Neural progenitor cell (in vitro differentiated cells): ENCODE measurements at places on chromosomes 2 and 18.
A peak's percentile ranks its signal among the peaks of the same experiment; 100 is the strongest.

- peak; percentile 67 for DNase-seq
These were observed 35.9 kb upstream of the SNED1 start for GRCh38 chr2:240962300-240963064.

DNA sequence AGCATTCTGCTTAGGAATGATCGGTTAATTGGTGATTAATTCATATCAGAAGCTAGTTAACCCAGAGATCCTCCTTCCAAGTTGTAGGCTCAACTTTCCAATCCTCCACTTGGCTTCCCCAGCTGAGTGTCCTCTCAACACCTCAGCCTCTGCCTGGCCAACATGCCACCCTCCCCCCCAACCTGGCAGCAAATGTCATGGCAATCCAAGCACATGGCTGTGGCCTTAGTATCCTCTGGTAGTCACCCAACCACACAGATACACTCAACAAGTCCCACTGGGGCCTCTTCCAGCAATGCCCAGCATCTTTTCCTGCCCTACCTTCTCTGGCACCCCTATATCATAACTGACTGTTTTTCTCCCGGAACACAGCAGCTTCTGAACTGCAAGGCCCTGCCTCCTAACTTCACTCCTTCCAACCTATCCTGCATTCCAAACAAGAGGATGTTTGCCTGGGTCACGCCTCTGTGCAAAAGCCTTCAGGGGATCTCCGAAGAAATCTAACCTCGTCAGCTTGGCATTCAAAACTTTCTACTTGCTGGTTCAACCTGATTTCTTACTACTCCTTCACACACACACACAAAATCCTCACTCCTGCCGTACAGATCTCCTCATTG lies 195.0 kb downstream of the CYP26B1 start:
- no peak for DNase-seq

GRCh38 chr2:103138123-103138901 lies 376.5 kb downstream of the TMEM182 start:
- DNase-seq = no peak

- DNase-seq = no peak
These were observed 122.9 kb downstream of the FAM210A start for GRCh38 chr18:13603304-13604019.

DNA sequence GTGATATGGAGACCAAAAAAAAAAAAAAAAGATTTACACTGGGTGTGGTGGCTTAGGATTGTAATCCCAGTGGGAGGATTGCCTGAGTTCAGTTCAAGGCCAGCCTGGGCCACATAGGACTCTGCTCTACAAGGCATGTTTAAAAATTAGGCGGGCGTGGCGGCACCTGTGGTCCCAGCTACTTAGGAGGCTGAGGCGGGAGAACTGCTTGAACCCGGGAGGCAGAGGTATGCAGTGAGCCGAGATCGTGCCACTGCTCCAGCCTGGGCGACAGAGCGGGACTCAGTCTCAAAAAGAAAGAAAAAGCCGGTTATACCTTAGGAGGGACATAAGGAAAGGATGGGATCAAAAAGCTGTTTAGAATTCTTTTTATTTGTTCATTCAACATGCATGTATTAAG lies 707 bp upstream of the SPDYA start:
- no peak for DNase-seq

- no peak for DNase-seq
These were observed 203.8 kb downstream of the TNS1 start for GRCh38 chr2:217798743-217799562.

- DNase-seq = no peak
These were observed 101.1 kb downstream of the TMEM17 start for GRCh38 chr2:62404913-62405312.

- DNase-seq = no peak
These were observed 42.3 kb upstream of the ATG16L1 start for GRCh38 chr2:233209117-233209532.

DNA sequence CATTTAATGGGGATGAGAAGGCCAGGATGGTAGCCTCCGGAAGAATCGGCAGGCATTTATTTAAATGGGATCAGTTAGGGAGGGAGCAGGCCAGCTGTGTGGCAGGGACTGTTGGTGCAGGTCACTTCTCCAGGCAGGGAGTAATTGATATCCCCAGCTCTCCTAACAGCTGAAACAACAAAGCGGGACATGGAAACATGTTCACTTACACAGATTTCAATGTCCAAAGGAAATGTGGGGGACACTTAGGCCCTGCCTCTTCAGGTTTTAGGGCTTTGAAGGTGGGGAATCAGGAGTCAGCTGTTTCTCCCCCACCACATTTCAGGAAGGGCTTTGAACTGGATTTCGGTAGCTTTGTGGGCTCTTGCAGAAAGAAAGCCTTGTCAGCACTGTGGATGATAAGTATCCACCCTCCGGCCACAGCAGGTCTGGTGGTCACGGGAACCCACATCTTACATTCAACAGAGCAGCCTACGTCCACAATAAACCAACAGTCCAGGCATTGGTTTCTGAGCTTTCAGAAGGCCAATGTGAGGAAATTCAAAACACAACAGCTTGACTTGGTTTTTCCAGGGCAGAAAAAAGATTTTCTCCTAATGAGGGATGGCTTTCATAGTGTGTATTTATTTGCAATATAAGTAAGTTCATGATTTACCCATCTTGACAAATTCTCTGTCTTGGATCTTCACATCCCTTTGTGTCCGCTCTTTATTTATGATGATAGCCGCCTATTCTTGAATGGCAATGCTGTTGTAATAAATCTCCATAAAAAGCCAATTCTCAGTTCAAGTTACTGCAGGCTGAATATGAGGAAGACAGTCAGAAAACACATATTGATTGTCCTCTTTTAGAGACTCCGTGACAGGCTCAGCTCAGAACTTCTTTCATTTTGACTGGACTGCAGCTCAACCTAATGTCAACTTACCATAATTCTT lies 96.6 kb upstream of the NRP2 start:
- DNase-seq = peak; percentile 9

DNA sequence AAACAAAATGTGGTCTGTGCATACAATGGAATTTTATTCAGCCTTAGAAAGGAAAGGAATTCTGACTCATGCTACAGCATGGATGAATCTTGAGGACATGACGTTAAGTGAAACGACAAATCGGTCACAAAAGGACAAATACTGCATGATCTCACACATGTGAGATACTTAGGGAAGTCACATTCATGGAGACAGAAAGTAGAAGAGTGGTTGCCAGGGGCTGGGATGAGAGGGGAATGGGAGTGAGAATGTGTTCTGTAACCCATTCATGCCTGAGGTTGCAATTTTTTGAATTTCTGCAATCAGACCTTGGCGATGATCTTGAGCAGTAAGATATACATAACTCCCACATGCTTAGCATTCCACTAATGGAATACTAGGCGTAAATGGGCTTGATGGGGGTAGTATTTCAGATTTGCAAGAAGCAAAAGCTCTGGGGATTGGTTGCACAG lies 22.0 kb downstream of the FHL2 start:
- DNase-seq = no peak

- peak; percentile 78 for DNase-seq
These were observed 96.6 kb downstream of the MBD2 start for GRCh38 chr18:54127759-54128378.

GRCh38 chr2:160794926-160795325 lies 301.3 kb upstream of the RBMS1 start:
- DNase-seq = no peak

DNA sequence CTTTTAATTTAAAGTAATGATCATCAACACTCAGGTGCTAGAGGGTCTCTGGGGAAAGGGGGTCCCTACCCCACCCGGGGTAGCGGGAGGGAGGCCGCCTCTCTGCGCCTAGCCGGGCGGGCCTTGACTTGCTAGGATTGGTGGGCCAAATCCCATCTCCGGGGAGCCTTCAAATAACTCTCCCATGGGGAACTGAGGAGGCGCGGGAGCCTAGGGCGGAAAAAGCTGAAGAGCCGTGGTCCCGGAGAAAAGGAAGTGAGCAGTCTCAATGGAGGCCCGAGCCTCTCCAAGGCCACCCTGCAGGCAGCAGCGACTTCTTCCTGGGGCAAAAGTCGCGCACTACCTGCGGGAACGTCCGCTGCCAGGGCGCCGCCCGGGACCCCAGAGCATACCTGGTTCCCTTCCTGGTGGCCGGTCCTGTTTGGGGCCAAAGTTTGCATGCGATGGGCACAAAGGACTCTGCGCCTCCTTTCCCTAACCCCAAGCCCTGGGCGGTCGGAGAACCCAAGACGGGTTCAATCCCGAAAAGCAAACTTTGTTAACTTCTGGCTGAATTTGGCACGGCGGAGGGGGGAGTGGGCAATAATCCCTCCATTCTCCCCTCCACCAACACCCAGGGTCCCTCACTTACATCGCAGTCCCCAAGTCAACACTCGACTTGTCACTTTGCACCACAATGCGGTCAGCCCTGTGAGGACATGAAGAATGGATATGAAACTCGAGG lies 13.6 kb downstream of the EN1 start:
- peak; percentile 49 for DNase-seq

DNA sequence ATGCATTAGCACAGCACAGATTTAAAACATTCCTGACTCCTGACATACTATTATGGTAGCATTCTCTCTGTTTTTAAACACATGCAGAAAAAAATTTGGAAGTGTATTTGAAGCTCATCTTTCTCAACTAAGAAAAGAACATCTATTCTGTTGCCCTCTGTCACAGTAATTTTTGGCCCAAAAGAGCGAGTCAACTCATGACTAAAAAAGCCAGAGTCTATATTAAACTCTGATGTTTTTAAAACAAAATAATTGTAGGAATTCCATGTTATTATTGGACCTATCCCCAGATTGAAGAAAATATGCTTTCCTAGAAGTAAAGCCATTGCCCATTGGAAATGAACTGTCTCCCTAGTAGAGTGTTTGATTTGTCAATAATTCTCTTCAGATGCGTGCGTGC lies 96.7 kb downstream of the CRIM1 start:
- no peak for DNase-seq

DNA sequence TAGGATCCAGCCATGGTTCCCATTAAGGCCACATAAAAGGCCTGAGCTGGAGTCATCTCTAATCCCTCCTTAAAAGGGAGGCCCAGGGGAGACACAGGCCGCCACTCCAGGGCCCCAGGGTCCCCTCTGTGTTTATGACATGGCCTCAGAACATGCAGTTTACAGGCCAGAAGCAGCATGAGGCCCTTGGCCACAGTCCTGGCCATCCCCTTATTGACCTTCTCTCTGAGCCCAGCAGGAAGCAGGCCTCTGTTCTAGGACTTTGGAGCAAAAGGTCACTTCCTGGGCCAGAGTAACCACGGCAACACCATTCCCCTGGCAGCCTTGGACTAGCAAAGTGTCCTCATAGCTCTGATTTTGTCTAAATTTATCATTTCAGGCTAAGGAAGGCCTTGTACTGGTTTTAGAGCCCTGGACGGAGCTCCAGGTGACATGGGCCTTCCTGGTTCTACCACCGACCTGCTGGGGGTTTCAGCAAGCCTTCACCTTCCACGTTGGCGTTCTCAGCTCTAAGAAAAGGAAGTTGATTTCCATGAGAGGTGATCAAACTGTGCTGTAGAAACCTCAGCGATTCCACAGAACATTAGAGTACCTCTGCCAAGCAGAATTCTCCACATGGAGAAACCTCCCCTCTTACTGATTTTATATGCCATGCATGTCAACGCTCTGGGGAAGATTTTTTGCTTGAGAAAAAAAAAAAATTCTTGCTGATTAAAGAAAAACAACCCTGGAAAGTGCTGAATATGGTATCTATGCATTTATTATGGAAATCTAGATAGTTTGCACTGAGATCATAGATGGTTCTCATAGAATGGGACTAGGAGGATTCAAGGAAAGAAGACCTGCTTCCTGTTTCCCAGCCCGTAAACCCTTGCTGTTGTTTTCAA lies 53.7 kb downstream of the HS1BP3 start:
- no peak for DNase-seq

DNA sequence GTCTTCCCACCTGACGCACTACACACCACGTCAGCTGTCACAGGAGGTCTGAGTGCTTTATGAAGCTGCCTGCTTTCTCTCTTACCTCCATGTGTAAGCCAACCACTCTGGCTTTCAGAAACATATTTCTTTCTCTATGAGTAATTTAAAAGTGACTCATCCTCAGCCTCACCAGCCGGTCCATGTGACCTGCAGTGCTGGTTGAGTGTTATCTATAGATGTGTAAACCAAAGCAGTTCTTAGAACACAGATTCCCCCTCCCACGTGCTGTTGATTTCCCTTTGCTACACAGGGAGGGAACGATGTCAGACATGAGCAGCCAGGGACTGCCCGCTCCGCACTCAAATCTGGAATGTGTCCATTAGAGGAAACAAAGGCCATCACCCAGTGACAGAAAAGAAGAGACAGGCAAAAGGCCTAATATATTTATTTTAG lies 157.8 kb downstream of the BCL2 start:
- no peak for DNase-seq

GRCh38 chr2:134075204-134075603 lies 178.7 kb upstream of the MGAT5 start:
- no peak for DNase-seq

DNA sequence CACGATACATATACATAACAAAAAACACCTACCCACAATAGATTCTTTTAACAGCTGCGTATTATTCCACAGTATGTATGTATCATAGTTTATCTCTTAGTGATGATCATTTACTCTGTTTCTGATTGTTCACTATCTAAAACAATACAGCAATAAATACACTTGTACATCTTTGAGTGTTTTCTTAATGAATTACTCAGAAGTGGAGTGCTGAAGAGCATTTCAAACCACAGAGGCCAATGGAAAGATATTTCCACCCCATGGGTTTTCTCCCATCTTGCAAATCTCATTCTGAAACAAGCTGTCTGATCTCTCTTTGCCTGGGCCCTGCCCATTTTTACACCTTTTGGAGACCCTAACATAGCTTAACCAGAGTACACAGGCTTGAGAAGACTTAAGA lies 113.8 kb upstream of the KLF7 start:
- no peak for DNase-seq

DNA sequence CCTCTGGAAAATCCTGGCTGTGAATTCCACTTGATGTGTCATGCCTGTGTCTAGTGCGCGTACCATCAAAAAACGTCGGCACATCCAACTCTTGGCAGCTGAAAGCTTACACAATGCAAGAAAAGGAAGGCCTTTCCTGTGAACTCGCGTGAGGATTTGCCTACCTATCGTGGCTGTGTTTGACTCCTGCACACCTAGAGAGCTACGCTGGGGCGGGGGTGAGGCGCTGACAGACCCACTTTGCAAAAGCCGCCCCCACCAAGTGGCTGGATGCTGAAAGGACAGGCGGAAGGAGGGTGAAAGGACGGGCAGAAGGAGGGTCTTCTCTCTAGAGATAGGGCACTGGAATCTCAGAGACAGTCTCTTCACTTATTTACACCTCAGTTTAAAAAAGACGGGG lies 270.1 kb downstream of the EIPR1 start:
- DNase-seq = no peak

DNA sequence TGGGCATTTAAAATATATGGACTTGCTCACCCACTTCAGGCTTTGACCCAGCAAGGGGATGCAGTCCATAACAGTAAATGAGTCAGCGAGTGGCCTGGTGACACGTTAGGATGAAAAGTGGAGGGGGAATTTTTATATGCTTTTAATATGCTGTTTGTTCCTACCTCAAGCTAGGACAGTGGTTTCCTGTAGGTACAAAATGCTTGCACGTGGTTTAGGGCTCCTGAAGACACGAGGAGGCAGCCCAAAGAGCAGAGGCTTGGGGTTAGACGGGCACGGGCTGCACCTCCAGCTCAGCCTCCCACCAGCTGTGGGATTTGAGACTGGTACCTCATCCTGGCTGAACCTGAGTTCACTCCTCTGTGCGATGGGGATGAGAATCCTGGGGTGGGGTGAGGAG lies 306.2 kb upstream of the CXCR4 start:
- DNase-seq = no peak

- DNase-seq = peak; percentile 66
These were observed 298.8 kb downstream of the ZNF407 start for GRCh38 chr18:74896390-74896991.
